ENCODE measurements at places on chromosomes 6 and 20.
A peak's percentile ranks its signal among the peaks of the same experiment; 100 is the strongest.

GRCh38 chr6:48765352-48765961, 654.5 kb upstream of the PTCHD4 start:
- peak; percentile 43 for DNase-seq

DNA sequence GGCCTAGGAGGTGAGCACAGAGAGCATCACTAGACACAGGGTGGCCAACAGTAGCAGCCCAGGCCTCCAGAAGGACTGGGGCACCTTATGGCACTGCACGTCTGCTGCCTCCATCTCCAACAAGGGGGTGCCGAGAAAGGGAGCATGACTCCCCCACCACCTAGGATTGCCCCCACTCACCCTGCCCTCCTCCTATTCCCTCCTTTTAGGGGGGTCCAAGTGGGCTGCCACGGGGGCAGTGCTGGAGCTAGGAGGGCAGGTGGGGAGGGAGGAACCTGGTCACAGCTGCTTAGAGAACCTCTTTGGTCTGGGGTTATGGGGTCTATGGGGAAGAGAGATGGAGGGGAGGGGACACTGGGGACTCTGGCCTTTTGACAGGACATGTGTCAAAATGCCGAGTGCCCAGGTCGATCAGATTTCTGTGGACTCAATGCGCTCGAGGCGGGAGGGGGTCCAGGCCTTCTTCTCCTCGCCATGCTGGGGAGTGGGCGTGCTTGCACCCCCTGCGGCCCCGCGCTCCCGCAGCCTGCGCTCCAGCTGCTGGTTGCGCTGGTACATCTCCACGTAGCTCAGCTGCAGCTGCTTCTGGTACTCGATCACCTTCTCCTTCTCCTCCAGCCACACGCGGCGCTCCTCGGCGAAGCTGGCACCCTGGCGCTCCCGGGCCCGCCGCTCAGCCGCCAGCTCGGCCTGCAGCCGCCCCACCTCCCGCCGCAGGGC, 4.5 kb upstream of the FASTKD5 start:
- no peak for DNase-seq

DNA sequence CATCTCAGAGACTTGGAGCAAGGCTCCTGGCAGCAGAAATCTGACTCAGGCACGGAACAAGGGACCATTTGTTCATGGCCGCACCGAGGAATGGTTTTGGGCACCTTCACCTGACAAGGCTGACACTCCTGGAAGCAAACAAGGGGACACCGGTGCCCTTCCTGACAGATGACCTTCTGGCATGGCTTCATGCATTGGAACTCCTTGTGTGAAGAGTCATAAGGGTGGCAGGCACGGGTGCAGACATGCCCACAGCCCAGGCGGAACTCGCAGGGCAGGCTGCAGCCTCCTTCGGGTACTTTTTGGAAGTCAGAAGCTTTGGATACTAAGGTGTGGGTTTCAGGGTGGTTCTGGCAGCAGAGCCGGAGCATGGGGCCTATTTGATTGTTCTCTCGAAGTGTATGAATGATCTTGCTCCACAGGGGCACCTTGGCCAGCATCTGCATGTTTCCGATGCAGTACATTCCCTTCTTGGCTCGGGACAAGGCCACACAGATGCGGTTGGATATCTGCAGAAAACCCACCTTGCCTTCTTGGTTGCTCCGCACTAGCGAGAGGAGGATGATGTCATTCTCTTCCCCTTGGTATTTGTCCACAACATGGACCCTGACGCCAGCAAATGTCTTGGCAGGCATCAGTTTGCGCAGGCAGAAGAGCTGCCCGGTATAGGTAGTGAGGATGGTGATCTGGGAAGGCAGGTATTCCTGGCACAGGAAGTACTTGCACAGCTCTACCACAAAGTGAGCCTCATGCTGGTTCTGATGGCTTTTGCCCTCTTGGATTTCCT, 28.8 kb downstream of the ZNFX1 start:
- DNase-seq = no peak

DNA sequence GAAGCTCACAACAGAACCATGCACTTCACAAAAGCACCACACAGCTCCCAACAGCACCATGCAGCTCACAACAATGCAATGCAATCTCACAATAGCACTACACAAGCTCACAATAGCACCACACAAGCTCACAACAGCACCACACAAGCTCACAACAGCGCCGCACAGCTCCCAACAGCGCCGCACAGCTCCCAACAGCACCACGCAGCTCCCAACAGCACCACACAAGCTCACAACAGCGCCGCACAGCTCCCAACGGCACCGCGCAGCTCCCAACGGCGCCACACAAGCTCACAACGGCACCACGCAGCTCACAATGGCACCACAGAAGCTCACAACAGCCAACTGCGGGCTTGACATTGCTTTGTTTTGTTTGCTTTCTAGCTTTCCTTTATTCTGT, 198.1 kb downstream of the DLL1 start:
- no peak for DNase-seq

DNA sequence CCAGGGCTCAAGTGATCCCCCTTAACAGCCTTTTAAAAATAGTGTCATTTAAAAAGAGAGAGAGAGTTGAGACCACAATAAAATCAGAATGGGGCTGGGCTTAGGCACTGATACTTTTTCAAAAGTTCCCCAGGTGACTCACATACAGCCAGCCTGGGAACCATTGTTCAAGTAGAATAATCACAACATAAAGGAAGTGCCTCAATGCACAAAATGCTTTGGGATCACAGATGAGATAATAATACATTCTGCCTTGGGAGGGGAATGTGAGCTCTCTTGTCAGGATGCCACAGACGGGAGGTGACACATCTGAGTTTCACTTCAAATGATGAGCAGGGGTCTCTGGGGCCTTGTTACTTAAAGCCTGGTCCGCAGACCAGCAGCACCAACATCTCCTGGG, 34.0 kb upstream of the GABRR1 start:
- no peak for DNase-seq

DNA sequence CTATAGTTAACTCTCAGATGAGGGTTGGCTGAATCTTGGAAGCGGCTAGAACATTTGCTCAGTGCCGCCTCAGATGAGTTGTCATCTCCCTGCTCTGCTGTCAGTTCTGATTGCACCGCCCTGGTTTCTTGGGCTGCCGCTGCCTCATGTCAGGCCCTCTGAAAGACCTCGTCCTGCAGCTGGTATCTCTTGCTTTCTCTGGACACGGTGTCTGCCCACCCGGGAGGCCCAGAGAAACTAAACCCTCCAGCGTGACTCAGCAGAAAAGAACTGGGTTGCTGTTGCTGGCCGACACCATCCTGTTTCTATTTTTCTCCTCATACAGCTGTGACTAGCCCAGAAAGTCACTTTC, 355.4 kb downstream of the CD83 start:
- no peak for DNase-seq

DNA sequence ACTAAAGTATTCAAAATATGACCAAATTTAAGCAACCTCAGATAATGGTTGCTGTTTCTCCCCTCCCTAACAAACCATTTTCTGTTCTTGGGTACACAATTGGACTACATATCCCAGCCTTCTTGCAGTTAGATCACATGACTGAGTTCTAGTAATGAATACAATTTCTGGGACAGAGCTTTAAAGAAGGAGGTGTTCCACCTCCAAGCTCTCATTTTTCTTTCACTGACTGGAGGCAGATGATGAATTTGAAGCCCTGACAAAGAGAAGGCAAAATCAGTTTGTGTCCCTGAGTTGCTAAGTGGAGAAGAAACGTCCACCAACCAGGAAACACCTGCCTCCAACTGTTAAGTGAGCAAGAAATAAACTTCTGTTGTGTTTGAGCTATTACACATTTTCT, 117.2 kb downstream of the LCA5 start:
- DNase-seq = no peak

GRCh38 chr20:17530716-17531664, at the start of gene BFSP1:
Gene BFSP1 (minus strand): TSS chr20:17531379. CDS start chr20:17531329, 50 bp downstream.
- DNase-seq = peak; percentile 30

- no peak for DNase-seq
Measured at GRCh38 chr20:43976547-43976946, 61.9 kb downstream of the TOX2 start.

DNA sequence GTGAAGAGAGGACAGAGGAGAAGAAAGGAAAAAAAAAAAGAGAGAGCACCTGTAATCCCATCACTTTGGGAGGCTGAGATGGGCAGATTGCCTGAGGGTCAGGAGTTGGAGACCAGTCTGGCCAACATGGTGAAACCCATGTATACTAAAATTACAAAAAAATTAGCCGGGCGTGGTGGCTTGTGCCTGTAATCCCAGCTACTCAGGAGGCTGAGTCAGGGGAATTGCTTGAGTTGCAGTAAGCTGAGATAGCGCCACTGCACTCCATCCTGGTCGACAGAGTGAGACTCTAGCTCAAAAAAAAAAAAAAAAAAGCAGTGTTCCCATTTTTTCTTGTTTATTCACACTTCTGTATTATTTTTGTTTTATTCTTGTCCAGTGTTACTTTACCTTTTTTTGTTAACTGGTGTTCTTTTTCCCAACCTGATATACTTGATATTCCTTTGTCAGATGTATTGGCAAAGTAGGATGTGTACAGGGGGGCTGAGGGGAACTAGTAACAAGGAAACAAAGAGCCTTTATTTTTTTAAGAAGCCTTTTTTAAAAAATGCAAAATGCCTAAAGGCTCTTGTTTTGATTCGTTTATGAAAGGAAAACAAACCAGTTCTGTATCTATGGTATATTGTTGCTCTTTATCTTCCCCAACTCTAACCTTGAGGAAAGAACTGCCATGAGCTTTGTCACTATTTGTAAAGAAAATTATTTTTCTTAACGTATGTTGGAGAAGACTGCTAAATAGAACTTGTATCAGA, 22.3 kb downstream of the COL19A1 start:
- no peak for DNase-seq

DNA sequence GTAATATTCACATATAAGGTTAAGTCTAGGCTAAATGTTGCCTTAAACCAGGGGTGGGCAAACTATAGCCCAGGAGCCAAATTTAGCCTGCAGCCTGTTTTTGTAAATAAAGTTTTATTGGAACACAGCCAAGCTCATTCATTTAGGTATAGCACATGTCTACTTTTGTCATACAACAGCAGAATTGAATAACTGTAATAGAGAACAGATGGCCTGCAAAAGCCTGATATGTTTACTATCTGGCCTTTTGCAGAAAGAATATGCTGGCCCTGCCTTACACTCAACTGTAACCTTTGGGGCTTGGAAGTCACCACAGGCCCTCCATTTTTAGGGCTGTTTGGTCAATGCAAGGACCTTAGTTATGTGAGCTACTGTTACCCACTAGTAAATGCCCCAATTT, 17.7 kb upstream of the BCLAF1 start:
- DNase-seq = peak; percentile 27

- DNase-seq = no peak
Measured at GRCh38 chr6:21560249-21560648, 33.3 kb upstream of the SOX4 start.

GRCh38 chr6:26306232-26306631, 58.8 kb upstream of the BTN3A2 start:
- no peak for DNase-seq

GRCh38 chr6:37491171-37491829, 8.4 kb downstream of the CCDC167 start:
- no peak for DNase-seq

GRCh38 chr6:155201461-155202226, 62.2 kb upstream of the CLDN20 start:
- DNase-seq = no peak

DNA sequence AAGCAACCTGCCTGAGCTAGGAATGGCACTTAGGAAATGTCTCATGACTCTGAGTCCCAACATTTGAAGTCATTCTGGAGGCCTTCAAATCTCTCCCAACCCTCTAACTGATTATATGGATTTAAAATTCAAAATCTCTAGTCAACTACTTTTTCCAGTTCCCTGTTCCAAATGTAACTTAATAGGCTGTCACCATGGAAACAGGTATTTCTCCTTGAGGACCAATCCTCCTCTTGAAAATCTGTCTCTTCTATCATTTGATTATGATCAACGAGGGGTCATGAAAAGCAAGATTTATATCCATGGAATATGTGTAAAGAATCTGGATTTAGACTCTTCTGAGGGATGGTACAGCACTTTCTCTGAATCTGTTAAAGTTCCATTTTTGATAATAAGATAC, 127.3 kb upstream of the DTNBP1 start:
- no peak for DNase-seq

GRCh38 chr20:20546402-20546801, 166.0 kb downstream of the RALGAPA2 start:
- DNase-seq = no peak

GRCh38 chr6:130529569-130530149, 163.8 kb downstream of the TMEM200A start:
- DNase-seq = no peak

- no peak for DNase-seq
Measured at GRCh38 chr6:107443608-107444267, 15.6 kb downstream of the PDSS2 start.

DNA sequence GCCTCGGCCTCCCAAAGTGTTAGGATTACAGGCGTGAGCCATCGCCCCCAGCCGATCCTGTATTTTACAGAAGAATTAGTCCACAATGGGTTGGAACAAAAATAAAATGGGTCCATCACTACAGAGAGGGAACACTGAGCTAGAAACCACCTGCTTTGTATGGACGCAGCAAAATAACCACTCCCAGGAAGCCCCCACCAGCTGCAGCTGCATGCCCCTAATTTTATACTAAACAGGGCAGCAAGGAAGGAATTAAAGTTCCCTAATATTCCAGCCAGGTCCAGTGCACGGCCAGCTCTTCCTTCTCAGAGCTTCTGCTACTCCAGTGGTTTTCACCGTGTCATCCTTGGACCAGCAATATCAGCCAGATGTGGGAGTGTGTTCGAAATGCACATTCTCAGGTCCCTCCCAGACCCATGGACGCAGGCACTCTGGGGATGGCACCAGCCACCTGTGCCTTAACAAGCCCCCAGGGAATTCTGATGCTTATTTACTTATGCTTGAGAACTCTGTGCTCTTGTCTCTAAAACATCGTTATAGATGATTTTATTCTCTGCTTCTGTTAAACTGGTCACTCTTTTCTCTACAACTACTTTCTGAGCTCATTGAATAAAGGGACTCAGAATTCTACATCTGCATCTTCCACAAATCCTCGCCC, 189.5 kb upstream of the SLC24A3 start:
- DNase-seq = no peak

DNA sequence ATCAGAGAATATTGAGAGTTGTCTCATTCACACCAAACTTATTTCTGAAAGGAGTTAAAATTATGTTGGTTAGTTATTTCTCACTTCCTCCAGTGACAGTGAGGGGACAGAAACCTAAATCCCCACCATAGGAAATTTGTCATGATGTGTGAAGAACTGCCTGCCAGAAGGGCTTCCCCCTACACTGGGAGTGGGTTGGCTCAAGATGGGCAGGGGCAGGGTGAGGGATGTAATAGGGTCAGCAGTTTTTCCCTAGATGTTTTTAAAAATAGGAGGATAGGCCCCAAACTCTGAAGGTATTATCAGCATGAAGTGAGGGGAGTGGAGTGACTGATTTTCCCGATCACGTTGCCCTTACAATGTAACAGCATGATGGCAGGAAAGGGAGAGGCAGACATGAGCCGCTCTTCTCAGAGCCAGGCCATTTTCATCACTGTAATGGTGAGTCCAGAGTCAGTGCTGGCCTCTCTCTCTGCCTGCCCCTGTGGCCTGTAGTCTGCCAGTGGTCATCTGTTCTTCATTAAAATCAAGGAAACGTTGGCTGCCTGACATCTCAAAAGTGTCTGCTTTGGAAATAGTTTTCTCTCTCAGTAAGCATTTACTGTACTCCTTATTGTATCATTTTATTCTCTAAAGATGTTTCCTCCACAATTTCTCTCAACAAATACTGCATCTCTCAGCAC, 59.8 kb upstream of the SYNJ2 start:
- DNase-seq = no peak
